ENCODE measurements at places on chromosomes 7 and 10.
A peak's percentile ranks its signal among the peaks of the same experiment; 100 is the strongest.

- DNase-seq: no peak
These were observed 45.7 kb downstream of the CXCL12 start for GRCh38 chr10:44339218-44339617.

GRCh38 chr10:71238626-71239025 is 26.3 kb downstream of the UNC5B start:
- no peak for DNase-seq

DNA sequence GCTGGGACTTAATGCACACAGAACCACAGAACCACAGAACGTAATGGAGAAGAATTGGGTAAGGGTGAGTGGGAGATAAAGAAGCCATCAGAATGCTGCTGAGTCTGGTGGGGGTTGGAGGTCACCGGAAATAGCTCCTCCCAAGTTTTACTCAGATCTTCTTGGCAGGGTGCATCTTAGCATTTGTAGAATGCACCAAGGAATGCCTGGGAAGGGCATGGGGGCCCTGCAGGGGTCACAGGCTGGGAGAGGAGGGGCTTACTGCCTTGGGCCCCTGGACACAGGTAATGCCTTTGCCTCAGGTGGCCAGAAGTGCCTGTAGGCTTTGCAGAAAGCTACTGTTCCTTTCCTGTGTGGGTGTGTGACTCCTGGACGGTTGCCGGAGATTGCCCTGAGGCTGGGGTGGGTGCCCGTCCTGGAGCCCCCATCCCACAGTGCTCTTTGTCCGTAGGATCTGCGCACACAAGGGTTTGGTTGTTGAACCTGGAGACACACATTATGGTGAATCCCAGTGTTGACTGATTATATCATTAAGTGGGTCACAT is 55.1 kb downstream of the MGMT start:
- DNase-seq: no peak

- no peak for DNase-seq
These were observed 490.8 kb downstream of the IPMK start for GRCh38 chr10:57776688-57777432.

DNA sequence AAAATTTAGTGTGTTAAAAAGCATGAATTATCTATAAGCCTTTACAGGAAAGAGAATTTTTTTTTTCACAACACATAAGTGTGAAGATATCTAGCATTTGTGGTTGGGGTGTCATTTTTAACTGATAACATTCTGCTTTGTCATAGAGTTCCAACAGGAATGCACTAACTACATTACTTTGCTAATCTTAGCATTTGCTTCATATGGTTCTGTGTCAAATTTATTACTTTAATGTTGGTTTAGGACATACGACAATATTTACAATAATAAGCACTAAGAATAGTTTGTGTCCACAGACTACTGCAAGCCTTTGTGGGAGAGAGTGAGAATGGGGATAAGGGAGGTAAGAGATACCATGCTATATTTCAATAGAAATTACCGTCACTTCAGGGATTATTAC is 40.6 kb upstream of the MAGI2 start:
- DNase-seq: no peak

- DNase-seq: peak; percentile 40
These were observed 429.7 kb downstream of the ARL4A start for GRCh38 chr7:13117103-13117502.

- DNase-seq: no peak
These were observed 114.9 kb upstream of the ZEB1 start for GRCh38 chr10:31204090-31204489.

GRCh38 chr10:81081887-81082620 is 544.4 kb downstream of the SH2D4B start:
- DNase-seq: no peak

DNA sequence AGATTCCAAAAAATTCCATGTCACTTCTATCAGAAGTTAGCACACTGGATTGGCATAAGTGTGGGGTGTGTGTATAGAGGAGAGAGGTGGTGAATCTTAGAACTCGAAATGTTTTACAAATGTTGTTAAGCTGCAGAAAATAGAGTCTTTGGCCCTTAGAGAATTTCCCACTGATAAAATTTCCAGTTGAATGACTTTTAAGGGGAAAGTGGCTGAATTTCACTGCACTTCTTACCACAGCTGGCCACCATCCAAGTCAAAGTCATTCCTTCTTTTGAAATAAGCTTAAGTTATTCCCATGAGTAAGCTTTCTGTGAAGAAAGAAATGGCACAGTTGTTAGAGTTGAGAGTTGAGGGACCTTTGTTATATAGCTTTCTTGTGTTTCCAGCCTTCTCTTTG is 13.9 kb downstream of the VCL start:
- DNase-seq: no peak

GRCh38 chr7:150944066-150945042 is 33.8 kb downstream of the KCNH2 start:
- no peak for DNase-seq

DNA sequence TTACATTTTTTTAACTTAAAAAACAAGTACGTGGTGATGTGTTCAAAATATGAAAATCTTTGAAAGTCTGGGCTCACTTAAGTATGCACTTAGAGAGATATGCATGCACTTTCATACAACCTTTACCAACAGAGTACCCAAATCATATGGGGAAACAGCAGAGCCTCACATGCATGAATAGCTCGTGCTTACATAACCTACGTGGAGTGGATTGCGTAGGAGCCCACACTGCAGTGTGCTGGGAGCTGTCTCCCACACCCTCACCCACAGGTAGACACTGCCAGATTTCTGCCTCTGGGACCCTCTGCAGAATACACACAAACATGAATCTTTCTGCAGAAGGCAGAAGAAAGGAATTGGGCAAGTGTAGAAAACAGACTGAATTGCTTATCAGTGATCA is 581 bp downstream of the CLCN1 start:
- DNase-seq: no peak

DNA sequence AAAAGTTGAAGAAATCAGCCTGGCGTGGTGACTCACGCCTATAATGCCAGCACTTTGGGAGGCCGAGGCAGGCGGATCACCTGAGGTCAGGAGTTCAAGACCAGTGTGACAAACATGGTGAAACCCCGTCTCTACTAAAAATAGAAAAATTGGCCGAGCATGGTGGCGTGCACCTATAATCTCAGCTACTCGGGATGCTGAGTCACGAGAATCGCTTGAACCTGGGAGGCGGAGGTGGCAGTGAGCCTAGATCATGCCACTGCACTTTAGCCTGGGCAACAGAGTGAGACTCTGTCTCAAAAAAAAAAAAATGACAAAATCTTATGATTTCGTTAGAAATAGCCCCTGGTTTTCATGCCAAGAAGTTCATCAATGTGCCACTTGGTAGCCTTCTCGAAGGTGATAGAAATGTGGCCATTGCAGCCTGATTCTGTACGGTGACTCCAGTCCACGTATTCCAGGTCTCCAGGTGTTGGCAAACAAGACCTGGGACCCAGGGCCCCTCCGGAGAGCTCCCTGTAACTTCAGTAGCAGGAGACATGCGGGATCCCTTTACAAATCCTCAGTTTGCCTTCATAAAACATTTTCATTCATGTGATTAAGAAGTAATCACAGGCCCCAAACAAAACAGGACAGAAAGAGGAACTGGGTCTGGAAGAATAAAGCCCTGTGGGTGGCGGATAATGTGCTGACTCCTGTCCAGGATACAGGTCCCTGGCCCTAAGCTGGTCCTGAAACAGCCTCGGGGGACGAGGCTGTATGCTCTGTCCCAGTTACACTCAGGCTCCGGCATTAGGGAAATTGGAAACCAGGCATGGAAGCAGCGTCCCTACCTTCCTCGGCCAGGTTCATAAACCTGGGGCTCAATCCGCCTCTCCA is 207.3 kb upstream of the SH2B2 start:
- DNase-seq: peak; percentile 11

GRCh38 chr10:71214641-71215559 is 2.5 kb downstream of the UNC5B start:
- no peak for DNase-seq

DNA sequence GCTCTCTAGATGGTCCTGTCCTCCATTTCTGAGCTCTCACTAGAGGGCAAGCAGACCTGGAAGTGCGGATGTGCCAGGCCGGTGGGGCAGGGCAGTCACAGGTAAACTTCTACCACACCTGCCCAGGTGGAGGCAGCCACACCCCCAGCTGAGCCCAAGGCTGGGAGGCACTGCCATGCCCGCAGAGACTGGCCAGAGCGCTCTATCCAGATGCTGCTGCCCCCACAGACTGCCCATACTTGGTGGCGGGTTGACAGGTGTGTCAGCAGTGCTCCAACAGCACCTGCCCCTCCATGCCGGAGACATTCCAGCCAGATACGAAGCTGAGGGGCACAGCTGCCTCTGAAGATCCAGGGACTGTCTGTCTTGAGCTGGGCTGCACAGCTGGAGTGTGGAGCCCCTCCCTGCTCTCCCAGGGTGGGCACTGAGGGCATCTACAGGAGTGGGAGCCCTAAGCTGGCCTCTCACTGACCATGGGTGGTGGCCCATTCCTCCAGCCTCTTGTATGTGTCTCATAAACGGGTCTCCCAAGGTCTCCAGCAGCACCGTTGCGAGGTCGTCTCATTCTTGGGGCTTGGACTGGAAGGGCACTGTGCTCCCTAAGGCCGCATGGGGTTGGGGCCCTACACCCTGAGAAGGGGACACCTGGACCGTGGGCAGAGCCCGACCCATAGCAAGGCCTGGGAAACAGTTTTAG is 38.2 kb upstream of the PPIF start:
- no peak for DNase-seq

DNA sequence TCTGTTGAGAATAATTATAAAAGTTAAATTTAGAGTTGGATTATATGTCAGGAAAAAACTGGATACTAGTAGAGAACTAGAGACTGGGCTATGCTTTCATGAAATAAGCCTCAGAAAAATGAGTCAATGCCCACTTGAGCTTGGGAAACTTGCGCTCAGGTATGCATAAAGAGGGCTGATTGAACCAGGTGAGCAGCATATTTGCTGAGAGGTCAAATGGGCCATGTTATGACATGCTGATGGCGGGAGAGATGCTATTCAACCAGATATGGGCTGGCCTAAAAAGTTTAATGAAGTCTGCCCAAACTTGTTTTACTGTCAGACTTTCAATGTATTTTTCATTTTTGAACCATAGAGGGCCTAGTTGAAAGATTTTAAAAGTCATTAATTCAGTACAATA is 837.6 kb upstream of the GHITM start:
- no peak for DNase-seq

Measured in NCI-H2081 (cell line).